ENCODE measurements at places on chromosomes 3 and 15.

DNA sequence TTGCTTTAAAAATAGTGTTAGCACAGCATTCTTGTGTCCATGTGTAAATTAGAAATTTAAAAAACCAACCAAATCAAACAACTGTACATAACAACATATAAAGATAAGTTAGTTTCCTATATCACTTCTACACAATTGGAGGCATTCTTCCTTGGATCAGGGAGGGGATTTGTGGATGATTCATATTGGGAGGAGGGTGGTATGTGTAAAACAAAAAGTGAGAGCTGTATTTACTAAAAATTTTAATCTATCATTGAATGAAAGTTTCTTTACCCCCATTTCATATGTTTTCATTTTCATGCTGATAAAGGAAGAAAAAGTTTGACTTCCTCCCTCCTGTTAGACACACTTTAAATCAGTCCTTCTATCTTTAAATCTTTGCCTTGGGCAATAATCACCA, 325.0 kb downstream of the SATB1 start:
- DNase-seq: no peak

- peak; percentile 65 for DNase-seq
Measured at GRCh38 chr3:18425641-18426257, 610 bp upstream of the SATB1 start.

DNA sequence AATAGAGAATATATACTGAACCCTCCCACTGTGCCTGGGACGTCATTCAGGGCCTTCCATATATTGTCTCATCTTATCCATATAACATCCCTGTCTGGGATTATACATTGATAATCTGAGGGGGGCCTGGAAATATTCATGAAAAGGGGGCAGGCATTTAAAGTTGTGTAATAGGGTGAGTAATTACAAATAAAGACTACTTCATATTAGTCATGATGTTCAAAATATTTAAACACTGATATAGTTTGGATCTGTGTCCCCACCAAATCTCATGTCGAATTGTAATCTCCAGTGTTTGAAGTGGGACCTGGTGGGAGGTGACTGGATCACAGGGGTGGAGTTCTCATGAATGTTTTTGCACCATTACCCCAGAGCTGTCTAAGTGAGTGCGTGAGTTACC, 97.8 kb downstream of the AQP9 start:
- DNase-seq: no peak

GRCh38 chr15:80703965-80704364, 8.9 kb downstream of the ABHD17C start:
- no peak for DNase-seq

DNA sequence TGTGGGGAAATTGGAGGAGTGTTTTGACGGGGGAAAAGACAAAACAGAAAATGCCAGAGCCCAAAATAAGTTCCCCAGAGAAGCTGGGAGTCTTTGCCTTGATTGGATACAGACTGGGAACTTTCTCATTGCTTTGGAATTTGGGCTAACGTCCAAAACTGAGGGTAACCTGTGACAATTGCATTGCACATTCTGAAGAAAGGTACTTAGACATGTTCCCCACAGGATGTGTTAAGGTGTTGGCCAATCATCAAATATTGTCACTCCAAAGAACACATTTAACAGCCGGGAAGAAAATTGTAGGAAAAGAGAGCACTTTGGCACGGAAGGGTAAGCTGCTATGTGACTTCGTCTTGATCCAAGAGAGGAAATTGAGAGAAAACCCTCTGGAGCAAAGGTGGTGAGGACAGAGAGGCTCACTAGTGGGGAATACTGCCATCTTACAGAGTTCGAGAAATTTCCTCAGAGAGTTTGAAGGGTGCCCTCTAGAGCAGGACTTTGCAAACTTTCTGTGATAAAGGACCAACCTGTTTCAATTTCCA, 619.5 kb upstream of the TBL1XR1 start:
- DNase-seq: no peak

DNA sequence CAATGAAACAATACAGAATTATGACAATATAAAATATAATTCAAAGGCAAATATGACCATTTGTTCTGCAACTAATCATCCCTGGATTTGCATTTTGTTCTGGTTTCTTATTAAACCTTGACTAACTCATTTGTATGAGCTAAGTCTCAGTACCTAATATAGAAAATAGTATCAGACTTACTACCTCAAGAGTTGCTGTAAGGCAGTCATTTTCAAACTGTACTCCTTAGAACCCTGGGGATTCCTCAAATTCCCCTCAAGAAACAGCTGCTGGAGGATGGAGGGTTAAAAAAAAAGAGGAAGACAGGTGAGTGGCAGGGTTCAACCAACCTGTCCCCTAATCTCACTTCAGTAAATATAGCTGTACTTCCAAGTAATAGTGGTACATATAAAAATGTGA, 11.1 kb downstream of the ZBTB11 start:
- DNase-seq: no peak

DNA sequence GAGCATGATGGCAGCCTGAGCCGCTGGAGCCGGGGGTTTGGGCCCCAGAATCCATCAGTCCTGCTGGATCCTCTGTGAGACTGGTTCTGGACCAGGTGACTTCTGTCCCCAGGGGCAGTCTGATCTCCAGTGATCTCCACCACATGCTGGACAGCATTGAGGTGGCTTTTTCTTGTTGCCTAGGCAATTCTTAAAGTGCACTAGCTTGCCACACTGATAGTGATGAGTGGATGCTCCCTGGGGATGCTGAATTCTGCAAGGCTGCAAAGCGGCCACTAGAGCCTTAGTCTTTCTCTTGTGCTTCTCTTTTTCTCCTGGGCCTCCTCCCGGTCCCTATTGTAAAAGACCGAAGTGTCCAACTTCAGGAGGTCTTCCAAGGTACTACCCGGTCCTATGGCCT, 70.4 kb upstream of the ATP11B start:
- DNase-seq: no peak

DNA sequence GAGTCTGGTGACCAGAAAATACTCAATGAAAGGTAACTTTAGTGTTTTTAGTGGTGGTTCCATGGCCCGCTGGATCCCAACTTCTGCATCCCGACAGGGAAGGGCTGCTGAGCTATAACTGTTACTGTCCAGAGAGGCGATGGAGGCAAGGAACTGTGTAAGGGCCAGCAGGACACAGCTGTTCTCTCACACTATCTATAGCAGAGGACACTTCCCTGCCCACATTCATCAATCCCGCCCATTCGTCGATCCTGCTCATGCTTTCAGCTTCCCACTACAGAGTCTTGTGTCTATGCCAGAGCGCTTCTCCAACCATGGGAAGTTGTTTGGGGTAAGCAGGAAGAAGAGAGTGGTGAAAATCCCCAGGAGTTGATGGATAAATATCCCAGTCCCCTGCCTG, 8.4 kb downstream of the COLQ start:
- DNase-seq: no peak

GRCh38 chr3:39435006-39435748, 28.7 kb downstream of the RPSA start:
- DNase-seq: no peak

GRCh38 chr3:102887431-102887830, 452.6 kb downstream of the ZPLD1 start:
- DNase-seq: no peak

DNA sequence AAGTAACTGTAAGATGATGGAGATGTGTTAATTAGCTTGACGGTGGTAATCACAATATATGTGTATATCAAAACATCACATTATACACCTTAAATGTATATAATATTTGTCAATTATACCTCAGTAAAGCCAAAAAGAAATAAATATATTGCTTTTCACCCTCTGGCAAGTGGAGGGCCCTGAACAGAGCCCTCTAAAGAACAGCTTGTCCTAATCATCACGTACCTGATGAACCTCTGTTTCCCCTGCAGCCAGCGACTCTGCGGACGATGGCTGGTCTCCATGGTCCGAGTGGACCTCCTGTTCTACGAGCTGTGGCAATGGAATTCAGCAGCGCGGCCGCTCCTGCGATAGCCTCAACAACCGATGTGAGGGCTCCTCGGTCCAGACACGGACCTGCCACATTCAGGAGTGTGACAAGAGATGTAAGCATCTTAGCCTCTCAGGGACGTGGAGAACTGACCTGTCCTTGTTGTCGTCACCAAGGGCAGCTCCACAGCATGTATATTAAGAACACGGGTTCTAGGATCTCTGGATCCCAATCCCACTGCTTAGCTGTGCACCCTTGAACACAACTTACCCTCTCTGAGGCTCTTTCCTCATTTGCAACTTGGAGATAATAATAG, 6.3 kb downstream of the THBS1 start:
- no peak for DNase-seq

DNA sequence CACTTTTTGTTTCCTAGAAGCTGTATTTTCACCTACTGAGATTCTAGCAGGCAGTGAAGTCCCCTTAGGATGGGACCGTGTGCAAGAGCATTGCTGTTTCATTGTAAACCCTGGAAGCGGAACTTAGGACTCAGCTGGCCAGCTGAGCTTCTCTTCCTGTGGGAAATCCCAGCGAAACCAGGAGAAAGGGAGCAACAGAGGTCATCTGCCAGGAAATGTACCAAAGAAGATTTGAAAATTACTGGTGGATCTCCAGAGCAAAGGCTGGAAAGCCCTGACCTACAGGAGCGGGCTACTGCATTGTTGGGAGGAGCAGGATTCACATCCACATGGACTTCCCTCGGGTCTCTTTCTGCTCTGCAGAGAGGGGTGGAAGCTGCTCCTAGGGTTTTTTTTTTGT, 7.6 kb upstream of the ADPRH start:
- DNase-seq: no peak

DNA sequence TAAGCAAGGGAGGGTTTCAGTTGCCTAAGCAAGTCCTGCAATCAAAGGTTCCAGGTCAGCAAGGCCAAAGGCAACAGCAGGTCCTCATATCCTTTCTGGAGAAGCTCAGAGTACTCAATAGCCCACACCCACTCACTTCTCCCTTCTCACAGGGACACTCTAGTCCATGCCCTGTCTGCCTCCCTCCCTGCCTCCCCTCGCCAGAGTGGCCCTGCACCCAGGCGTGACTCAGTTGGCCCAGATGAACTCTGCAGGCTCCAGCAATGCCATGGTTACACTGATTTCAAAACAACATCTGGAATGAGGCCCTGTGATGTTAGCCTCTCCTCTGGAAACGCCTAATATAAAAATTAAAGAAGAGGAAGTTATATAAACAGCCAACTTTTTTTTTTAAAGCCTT, 32.9 kb downstream of the IL16 start:
- no peak for DNase-seq

DNA sequence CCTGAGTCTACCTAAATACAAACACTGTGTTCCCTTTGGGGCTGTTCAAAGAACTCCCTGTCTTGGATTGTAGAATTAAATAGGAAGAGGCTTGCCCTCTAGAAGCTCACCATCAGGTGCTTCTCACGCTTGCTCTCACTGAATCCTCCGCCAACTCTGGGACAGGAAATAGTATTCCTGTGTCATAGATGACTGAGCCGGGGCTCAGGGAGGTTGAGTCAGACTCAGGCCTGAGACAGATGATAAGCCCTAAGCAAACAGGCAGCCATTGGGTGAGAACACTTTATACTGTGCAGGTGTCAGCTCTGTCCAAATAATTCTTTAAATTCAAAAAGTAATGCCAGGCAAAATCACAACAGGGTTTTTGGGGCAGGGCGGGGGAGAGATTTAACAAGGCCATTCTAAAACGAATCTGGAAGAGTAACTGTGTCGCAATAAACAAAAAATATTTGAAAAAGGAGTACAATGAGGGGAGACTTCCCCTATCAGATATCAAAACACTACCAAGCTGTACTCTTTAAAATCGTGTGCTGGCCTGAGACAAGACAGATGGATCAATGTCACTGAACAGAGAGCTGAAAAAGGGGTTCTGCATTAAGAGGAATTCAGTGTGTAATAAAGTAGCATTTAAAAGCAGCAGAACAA, 59.0 kb downstream of the EPHB3 start:
- DNase-seq: no peak

DNA sequence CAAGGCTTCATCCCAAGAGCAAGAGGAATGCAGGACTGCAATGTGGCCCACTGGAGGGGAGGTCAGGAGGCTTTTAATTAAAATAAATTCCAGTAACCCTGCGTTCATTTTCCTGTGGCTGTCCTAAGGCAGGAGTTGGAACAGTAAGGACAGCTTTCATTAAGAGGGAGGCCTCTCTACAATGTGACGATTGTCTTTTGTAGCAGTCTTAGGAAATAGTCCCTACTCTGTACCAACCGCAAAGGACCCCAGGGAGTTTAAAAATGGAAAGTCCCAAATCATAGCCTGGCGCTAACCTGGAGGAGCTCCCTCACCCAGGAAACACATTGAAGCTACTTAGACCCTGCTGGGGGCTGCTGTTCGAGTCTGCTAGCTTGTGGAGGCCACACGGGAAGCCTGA, 62.8 kb downstream of the SYNM start:
- DNase-seq: no peak

GRCh38 chr15:26899658-26900057, 32.8 kb downstream of the GABRA5 start:
- DNase-seq: no peak

DNA sequence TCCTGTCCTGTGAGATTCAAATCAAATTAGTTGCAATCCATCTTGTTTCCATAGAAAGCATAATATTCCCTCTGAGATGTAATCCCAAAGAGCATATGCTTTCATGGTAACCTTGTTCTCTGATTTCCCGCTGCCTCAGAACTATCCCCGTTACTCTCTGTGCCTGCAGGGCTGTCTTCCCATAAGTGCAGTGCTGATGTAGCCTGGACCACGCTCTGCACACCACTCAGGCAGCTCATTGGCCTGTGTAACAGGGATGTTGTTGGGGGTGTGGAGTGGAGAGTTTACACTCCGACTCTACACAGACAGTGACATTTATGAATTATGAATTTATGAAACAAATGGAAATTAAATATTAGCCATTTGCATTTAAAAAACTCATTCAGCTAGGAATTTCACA, 33.6 kb upstream of the CNTN3 start:
- DNase-seq: no peak

GRCh38 chr3:32335365-32336112, 56.1 kb upstream of the CMTM7 start:
- no peak for DNase-seq

DNA sequence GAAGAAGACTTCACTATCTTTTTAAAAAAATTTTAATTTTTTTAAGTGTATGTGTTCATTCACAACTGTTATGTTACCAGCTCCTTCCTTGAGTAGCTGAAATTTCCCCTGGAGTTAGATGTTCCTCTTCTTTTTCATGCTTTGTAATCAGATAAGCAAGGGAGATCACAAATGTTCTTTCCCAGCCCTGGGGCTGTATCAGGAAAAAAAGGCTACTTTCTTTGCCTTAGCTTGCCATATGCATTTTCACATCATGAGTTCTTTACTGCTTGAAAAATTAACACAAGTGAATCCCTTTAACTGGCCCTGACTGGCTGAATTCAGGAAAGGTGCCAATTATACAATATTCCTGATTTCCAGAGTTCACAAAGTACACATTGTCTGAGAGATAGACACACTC, 353.2 kb upstream of the ATP11B start:
- no peak for DNase-seq
